ENCODE measurements at places on chromosomes 13 and 19. TPM values are rescaled to one million over a fixed set of nuclear protein-coding genes. Genes with fewer than 3 reads are reported as not detected.

RFPL4AL1 gene
- not detected for total RNA-seq

HS6ST3 gene
- 0.10 TPM for total RNA-seq

TMEM59L gene
- 14.3 TPM for total RNA-seq

ANKRD24 gene
- total RNA-seq: 1.7 TPM

DLL3 gene
- total RNA-seq: 0.17 TPM

CYTH2 gene
- 75.3 TPM for total RNA-seq

WDR88 gene
- total RNA-seq: not detected

KCNN4 gene
- 72.9 TPM for total RNA-seq

TRIP10 gene
- total RNA-seq: 111 TPM

EFNB2 gene
- total RNA-seq: 30.9 TPM

TUBA3C gene
- total RNA-seq: not detected

POSTN gene
- total RNA-seq: not detected

SPACA4 gene
- total RNA-seq: not detected

ZNF837 gene
- 3.2 TPM for total RNA-seq

SLC6A16 gene
- total RNA-seq: 5.0 TPM

PDS5B gene
- total RNA-seq: 26.5 TPM

IQCN gene
- total RNA-seq: 4.8 TPM

C5AR1 gene
- 6.5 TPM for total RNA-seq

VSTM2B gene
- total RNA-seq: not detected

CCDC70 gene
- total RNA-seq: not detected

LGALS4 gene
- total RNA-seq: 0.86 TPM

ZNF558 gene
- 34.2 TPM for total RNA-seq

JSRP1 gene
- total RNA-seq: 0.30 TPM

KCNJ14 gene
- total RNA-seq: 2.5 TPM

LGI4 gene
- total RNA-seq: 0.32 TPM

ZNF536 gene
- not detected for total RNA-seq

IL17D gene
- total RNA-seq: 0.25 TPM

SPART gene
- 0.12 TPM for total RNA-seq

FBL gene
- 554 TPM for total RNA-seq

MUC16 gene
- 0.12 TPM for total RNA-seq

UBE2L5 gene
- 0.15 TPM for total RNA-seq

NAPSA gene
- total RNA-seq: 4.4 TPM

IGFL2 gene
- not detected for total RNA-seq

BIVM gene
- total RNA-seq: 11.3 TPM

IZUMO4 gene
- 6.1 TPM for total RNA-seq

CGB3 gene
- total RNA-seq: not detected

SOX1 gene
- not detected for total RNA-seq

NCAN gene
- 0.07 TPM for total RNA-seq

FPR1 gene
- total RNA-seq: not detected

ZNF792 gene
- 3.6 TPM for total RNA-seq

All from HCT116 (cell line).